ENCODE measurements at places on chromosomes 5 and 9. TPM values are rescaled to one million over a fixed set of nuclear protein-coding genes. Genes with fewer than 3 reads are reported as not detected.

RAB3C gene
- total RNA-seq: not detected

ZNF346 gene
- 8.3 TPM for total RNA-seq

ZFR gene
- 53.6 TPM for total RNA-seq

RMND5B gene
- 23.6 TPM for total RNA-seq

PHYHD1 gene
- 0.20 TPM for total RNA-seq

SGCD gene
- 4.8 TPM for total RNA-seq

IFNW1 gene
- total RNA-seq: not detected

GLDC gene
- 10.7 TPM for total RNA-seq
